Left cardiac atrium (tissue), 4 donors: ENCODE measurements at places on chromosomes 5 and 9. TPM values are rescaled to one million over a fixed set of nuclear protein-coding genes. Genes with fewer than 3 reads are reported as not detected.

GRCh38 chr5:117859176-117859575 is 1129.2 kb downstream of the DTWD2 start:
- no peak for DNase-seq

DNA sequence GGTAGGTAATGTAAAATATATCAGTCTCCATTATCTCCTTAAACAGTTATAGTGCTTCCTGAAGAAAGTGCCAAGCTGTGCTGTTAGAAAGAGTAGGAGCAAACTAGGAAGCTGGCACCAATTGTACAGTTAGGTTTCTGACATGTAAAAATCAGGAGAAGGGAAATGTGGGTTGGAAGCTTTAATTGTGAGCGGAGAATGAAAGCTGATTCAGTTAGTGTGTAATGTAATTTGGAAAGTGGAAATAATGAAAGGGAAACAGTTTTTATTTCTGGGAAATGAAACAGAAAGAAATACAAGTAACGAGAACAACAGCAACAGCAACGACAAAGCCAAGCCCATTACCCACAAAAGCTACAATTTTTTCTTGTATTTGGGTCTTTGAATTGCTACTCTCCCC is 48.8 kb upstream of the JAK2 start:
- no peak for DNase-seq

DNA sequence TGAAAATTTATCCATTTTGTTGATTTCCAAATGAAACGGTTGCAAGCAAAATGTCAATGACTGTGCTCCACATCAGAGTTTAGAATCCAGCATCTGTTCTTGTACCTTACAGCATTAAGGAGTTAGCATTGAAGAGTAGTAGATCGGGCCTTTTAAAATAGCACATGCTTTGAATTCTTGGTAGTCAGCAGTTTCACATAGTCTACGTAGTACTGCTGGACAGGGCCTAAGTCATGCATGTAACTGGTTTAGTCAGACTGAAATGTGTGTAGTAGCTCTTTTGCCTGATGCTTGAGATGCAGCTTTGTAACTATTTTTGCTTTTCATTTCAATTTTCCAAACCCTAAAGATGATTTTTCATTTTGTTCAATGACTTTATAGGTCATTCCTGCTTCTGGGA is 19.8 kb downstream of the LECT2 start:
- no peak for DNase-seq

GRCh38 chr9:72749276-72749675 is 203.6 kb downstream of the ALDH1A1 start:
- DNase-seq: no peak

- no peak for DNase-seq
These were observed 95.3 kb downstream of the KLF4 start for GRCh38 chr9:107394264-107394663.

DNA sequence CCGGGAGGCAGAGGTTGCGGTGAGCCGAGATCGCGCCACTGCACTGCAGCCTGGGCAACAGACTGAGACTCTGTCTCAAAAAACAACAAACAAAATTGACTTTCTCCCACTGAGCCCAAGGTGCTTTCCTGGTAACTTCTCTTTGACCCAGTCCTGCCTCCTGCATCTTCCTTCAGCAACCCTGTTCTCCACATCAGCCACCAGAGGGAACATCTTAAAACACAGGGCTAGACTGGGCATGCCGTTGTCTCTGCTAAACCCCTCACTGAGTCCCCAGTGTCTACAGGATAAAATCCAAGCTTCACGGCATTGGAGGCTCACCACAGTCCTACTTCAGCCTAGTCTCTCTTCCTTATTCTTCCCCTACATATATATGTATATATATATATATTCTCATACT is 39.8 kb upstream of the KCNMB1 start:
- DNase-seq: no peak

DNA sequence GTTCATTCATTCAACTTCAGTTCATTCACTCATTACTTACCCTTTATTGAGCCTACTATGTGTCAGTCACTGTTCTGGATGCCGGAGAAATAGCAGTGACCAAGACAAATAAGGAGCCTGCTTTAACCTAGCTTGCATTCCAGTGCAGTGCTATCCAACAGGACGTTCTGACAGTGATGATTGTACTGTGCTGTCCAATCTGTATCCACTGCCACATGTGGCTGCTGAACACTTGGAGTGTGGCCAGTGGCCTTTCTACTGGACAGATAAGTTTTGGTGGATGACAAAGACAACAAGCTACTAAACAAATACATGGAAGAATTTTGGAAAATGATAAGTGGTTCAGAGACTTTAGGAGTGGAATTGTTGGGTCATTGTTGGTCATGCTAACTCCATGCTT is 33.6 kb downstream of the SUB1 start:
- DNase-seq: peak; percentile 31

- no peak for DNase-seq
These were observed 6.7 kb downstream of the FAF2 start for GRCh38 chr5:176454724-176455394.

- no peak for DNase-seq
These were observed 42.0 kb downstream of the TMEM174 start for GRCh38 chr5:73214996-73215395.

GRCh38 chr5:12313602-12314001 is 409.4 kb upstream of the CTNND2 start:
- DNase-seq: no peak

DNA sequence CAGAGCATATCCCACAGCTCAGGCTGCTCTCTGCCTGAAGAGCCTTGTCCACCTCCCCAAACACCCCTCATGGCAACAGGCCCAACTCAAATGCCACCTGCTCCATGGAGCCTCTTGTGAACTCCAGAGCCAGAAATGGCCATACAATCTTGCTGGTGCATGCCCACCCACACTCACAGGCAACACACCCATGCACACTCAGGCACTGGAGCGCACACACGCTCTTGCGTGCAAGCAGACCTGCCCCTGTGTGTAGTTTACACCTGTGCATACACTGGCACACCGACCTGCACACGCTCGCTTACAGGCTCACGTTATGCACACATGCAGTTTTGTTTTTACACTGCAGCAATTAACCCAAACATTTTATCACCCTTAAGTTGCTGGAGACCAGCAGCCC is 40.0 kb downstream of the HRH2 start:
- no peak for DNase-seq

DNA sequence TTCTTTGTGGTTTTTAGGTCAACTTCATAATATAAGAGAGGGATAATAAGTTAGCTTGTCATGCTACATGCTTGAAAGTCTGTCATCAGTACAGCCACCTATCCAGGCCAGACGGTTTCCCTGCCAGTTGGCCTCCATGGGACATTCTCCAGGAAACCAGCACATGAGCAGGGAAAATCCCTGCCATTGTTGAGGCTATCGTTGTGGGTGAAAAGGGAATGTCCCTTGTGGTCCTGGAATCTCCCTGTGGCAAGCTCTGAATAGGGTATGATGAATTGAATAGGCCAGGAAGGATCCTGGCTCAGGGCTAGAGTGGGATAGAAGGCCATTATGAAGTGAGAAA is 12.3 kb downstream of the F2RL1 start:
- DNase-seq: no peak

GRCh38 chr5:151031554-151031953 is 11.2 kb downstream of the GPX3 start:
- no peak for DNase-seq

DNA sequence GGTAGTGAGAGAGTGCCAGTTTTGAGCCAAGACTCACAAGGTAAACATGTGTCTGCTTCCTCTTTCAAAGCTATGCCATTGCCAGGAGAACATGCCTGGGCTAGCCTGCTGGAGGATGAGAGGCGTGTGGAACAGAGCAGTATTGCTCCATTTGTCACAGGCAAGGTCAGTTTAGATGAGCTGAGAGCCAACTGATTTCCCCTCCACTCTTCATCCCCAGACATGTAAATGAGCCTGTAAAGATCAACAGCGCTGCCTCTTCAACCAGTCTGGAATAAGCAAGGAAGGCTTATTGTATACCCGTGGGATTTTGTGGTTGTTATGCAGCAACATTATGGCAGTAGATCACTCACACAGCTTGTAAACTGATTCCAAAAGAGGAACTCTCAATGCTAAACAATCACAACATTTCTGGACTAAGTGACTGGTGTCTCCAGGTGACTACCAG is 8.2 kb upstream of the GDNF start:
- DNase-seq: no peak

GRCh38 chr9:97845130-97845529 is 7.9 kb upstream of the FOXE1 start:
- DNase-seq: no peak

GRCh38 chr5:66694036-66694435 is 97.8 kb downstream of the MAST4 start:
- DNase-seq: no peak

GRCh38 chr9:136595245-136596153 is 49.7 kb upstream of the NOTCH1 start:
- DNase-seq: no peak

- DNase-seq: peak; percentile 43
These were observed 19.8 kb upstream of the SLC9A3 start for GRCh38 chr5:543755-544674.

- no peak for DNase-seq
These were observed 18.5 kb upstream of the ERMP1 start for GRCh38 chr9:5851445-5851844.

GRCh38 chr9:23538067-23538402 is 288.0 kb downstream of the ELAVL2 start:
- DNase-seq: no peak

DNA sequence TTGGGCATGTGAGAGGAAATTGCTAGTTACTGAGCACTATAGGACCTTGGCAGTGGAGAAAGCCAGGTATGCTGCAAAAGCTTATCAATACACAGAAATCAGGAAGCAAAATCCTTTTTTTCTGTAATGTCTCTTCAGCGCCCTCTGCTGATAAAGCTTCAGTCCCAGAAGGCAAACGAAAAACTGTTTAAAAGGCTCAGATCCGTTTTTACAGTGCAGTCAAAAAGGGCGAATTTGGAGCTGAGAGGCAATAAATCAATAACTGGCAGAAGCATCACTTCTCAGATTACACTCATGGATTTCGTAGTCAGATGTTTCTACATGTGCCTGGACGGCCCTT is 1.1 kb upstream of the MAN2A1 start:
- no peak for DNase-seq

GRCh38 chr9:438066-438465 is 223.4 kb downstream of the DOCK8 start:
- no peak for DNase-seq

DNA sequence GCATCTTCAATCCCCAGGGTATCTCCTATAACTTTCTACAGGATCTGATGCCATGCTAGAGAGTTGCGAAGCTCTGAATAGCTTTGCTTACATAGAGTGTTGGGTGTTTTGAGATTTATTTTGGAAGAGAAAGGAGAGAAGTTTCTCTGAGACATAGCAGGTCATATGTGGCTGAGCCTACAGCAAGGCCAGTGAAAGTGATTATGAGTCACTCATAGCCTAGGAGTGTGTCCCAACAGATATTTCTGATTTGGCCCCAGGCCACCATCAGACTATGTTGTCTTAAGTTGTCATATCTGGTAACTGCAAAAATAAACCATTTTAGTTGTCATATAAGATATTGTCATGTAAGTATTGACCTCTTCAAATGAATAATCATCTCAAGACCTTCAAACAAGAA is 132.0 kb upstream of the RAI14 start:
- no peak for DNase-seq

DNA sequence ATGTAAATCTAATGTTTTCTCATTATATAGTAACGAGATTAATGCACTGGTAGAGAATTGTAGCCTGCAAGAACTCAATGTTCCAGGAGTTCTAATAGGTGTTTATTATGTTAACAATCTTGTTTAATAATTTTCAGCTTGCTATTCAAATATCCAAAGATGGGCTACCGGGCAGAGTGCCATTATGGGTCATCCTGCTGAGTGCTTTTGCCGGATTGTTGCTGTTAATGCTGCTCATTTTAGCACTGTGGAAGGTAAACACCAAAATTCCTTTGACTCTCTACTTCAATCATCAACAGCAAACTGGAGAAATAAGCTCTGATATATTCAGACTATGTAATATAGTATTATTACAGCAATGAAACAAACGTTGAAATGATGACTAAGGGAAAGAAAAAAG is 41.9 kb upstream of the ITGA2 start:
- DNase-seq: no peak

- peak; percentile 90 for DNase-seq
These were observed at the start of gene CCDC107 for GRCh38 chr9:35658137-35658967. TSS of gene CCDC107 (plus strand) at chr9:35658292. CDS start at chr9:35658380, 88 bp downstream.

DNA sequence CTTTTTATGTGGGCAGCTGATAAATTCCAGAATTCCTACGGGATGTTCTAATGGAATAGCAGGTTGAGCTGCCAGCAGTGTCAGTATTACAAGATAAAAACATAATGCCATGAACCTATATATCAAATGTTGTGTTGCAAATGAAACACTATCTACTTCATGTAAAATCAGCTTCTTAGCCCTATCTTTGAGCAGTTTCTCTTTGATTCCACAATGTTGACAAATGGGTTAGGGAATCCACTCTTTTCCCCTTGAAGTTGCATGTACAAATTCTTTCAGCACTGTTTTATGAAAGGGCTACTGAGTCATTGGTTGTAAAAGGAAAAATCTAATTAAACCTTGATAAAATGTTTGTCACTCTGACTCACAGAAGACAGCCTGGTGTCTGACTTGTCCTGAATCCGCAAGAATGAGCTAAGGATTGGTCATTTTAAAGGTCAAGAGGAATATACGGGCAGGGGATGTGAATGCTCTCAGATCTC is 950.6 kb upstream of the NUDT12 start:
- DNase-seq: no peak

- DNase-seq: no peak
These were observed 80.1 kb upstream of the PLEKHG4B start for GRCh38 chr5:11898-12297.

DNA sequence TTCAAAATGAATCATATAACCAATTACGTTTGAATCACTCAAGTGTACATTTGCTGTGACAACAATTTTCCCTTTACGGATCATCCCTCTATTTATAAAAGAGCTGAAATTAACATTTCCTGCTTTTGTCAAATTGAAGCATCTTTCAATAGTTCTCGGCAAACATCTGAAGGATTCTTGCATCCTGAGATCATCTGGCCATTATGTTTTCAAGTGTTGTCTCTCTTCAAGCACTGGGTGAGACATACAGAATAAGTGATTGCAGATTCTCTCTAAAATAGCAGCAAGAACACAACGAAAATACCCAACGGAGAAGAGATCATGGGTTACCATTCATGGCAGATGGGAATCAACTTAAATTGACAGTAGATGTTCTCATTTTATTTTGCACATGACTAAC is 283.4 kb upstream of the GRAMD2B start:
- no peak for DNase-seq

GRCh38 chr9:121282277-121283079 is 14.5 kb downstream of the GSN start:
- DNase-seq: peak; percentile 75

- no peak for DNase-seq
These were observed 54.7 kb downstream of the NXNL2 start for GRCh38 chr9:88589656-88590055.

GRCh38 chr5:138148811-138149210 is 9.6 kb upstream of the NME5 start:
- peak; percentile 57 for DNase-seq

The MACROH2A1 gene
- 101 TPM for total RNA-seq

The HAPLN1 gene
- 0.29 TPM for total RNA-seq

The IRX2 gene
- total RNA-seq: 0.27 TPM

The CCDC180 gene
- total RNA-seq: 1.9 TPM

The TICAM2 gene
- 3.5 TPM for total RNA-seq

The JADE2 gene
- 49.0 TPM for total RNA-seq

The LMBRD2 gene
- total RNA-seq: 11.6 TPM

The ABO gene
- 2.1 TPM for total RNA-seq
